Ureter (tissue), 1 donor: ENCODE measurements at places on chromosomes 1 and 21. TPM values are rescaled to one million over a fixed set of nuclear protein-coding genes. Genes with fewer than 3 reads are reported as not detected.

The RPE65 gene
- not detected for total RNA-seq

The SHE gene
- 13.3 TPM for total RNA-seq

The SLAMF7 gene
- total RNA-seq: 24.0 TPM

The LRIG2 gene
- total RNA-seq: 31.8 TPM

The TLR5 gene
- 24.7 TPM for total RNA-seq

The TMEM240 gene
- 2.9 TPM for total RNA-seq

The OR2L13 gene
- not detected for total RNA-seq

The DMRTA2 gene
- total RNA-seq: not detected

The ZSCAN20 gene
- total RNA-seq: 5.8 TPM

The KRTAP12-2 gene
- not detected for total RNA-seq

The VSIG8 gene
- not detected for total RNA-seq

The OR2G6 gene
- total RNA-seq: not detected

The KTI12 gene
- 5.9 TPM for total RNA-seq

The CYP4A22 gene
- total RNA-seq: 0.23 TPM

The CFAP107 gene
- total RNA-seq: not detected

The KCNK2 gene
- 7.2 TPM for total RNA-seq

The MTMR11 gene
- 14.6 TPM for total RNA-seq

The SCP2 gene
- total RNA-seq: 138 TPM

The CD48 gene
- 6.0 TPM for total RNA-seq

The C1orf56 gene
- 5.9 TPM for total RNA-seq

The KCNJ10 gene
- total RNA-seq: not detected

The AKIRIN1 gene
- 49.6 TPM for total RNA-seq

The CDA gene
- total RNA-seq: 3.5 TPM

The RAB42 gene
- total RNA-seq: 1.9 TPM

The FCN3 gene
- total RNA-seq: 2.1 TPM

The PTPRC gene
- 35.1 TPM for total RNA-seq

The OR2T2 gene
- not detected for total RNA-seq

The TOMM40L gene
- 17.5 TPM for total RNA-seq

The PTPRU gene
- total RNA-seq: 100 TPM

The FALEC gene
- not detected for total RNA-seq

The MRPS21 gene
- total RNA-seq: 79.7 TPM

The NT5C1A gene
- total RNA-seq: not detected

The GPA33 gene
- total RNA-seq: 0.16 TPM
